ENCODE measurements at places on chromosomes 6 and 20. TPM values are rescaled to one million over a fixed set of nuclear protein-coding genes. Genes with fewer than 3 reads are reported as not detected.

TRMT6 gene
- 18.4 TPM for total RNA-seq

GRCh38 chr6:168815229-168815628, 374.2 kb downstream of the SMOC2 start:
- no peak for DNase-seq

GRCh38 chr6:48959251-48960060, 503.6 kb downstream of the MMUT start:
- no peak for DNase-seq

TFAP2D gene
- not detected for total RNA-seq

DNA sequence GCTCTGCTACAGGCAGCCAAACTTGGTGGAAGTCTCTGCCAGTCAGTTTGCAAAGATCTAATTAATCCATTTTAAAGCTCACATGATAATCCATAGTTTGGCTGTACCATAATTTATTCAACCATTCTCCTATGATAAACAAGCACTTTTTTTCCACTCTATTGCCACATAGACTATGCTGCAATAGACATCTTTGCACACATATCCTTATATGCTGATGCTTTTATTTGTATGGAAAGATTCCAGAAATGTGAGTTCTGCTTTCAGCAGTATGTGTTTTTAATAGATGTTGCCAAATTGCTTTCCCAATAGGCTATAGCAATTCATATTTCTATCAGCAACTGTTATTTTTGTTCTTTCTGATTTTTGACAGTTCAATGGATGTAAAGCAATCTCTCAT, 628.0 kb downstream of the KIF16B start:
- DNase-seq, result no peak

GRCh38 chr20:38135271-38135650, 29.8 kb downstream of the TGM2 start:
- DNase-seq, result no peak

HNF4A gene
- not detected for total RNA-seq

DNA sequence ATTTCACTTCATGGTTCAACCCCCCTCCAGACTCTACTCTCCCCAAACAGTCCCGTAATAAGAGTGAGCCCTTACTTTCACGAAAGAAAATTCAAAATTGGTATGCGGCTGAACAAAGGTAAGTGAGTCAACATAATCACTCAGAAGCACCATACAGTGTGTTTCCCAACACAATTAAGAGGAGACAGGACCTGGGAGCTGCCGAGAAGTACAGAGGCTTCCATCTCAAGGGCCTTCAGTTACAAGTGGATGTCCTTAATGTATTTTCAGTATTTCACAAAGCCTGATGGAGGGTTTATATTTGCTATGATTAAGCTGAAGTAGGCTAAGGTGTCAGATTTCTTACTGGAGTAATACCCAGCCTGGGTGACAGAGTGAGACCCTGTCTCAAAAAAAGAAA, 51.1 kb downstream of the MYO6 start:
- DNase-seq, result no peak

GRCh38 chr20:58714923-58715351, 22.3 kb downstream of the NPEPL1 start:
- peak; percentile 3 for DNase-seq

DNA sequence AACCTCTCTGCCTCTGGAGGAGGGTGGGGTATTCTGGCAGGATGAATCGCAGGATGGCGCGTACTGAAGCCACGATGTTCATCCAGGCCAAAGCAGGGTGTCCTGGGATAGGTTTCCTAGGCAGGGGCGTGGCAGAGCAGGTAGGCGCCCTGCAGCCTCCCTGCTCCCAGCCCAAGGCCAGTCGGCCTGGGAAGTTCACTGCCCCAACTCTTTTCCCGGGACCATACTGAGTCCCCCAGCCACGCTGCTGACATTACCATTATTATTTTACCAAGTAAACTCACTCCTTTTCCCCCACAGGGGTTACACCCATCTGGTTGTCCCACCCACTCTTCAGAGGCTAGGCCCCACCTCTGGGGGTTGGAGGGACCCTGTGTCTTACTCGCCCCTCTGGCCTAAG, 21.8 kb downstream of the SDCBP2 start:
- DNase-seq, result no peak

- DNase-seq, result no peak
These were observed 454.5 kb upstream of the JAG1 start for GRCh38 chr20:11128220-11128718.

DNA sequence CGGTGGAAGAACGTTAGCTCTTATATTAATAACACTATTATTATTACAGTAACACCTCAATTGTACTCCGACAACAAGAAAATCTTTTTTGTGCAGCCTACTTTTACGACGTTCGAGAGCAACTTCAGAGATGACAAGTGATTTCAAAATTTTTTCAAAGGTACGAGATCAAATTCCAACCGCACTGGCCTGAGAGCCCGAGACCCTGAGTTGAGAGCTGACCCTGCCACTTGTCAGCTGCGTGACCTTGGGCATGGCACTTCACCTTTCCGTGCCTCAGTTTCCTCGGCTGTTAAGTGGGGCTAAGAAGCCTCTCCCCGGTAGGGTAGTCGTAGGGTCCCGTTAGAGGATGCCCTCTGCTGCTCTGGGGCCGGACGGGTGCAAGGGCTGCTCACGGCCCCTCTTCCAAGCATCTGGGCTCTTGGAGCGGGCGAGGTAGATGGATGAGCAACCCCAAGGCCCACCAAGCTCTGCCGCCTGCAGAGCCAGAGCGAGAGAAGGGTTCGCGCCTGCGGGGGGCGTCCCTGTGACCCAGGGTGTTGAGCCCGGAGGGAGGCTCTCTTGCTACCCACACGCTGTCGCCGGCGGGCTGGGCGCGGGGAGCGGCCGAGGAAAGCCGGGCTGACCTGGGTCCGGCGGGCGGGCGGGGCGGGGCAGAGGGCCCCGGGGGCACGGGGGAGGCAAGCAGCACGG, 510 bp downstream of the NDRG3 start:
- no peak for DNase-seq

GRCh38 chr6:122736163-122736562, 43.4 kb upstream of the FABP7 start:
- no peak for DNase-seq

MYB gene
- 18.4 TPM for total RNA-seq

DNA sequence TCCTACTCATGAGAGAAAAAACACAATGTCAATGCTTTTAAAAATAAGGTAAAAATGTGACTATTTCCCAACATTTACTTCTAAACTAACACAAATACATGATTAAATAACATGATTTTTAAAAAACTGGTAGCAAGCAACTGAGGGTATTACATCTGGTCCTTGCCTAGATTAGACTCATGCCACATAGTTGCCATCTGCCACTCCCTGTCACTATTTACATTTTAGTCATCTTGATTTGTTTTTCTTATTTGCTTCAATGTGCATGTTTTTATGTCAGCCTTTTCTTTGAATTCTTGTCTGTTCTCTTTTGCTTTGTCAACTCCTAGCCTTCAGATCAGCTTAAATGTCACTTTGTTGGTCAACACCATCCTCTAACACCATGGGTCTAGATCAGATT, 207.0 kb upstream of the SIM1 start:
- no peak for DNase-seq

PCK1 gene
- total RNA-seq, result not detected

PDE7B gene
- total RNA-seq, result 3.1 TPM

VPS52 gene
- total RNA-seq, result 108 TPM

DPPA5 gene
- not detected for total RNA-seq

ADGRB3 gene
- total RNA-seq, result not detected

RFX6 gene
- total RNA-seq, result not detected

ZNF391 gene
- 5.7 TPM for total RNA-seq

GRCh38 chr6:54286141-54286540, 22.1 kb upstream of the TINAG start:
- DNase-seq, result no peak

ID4 gene
- total RNA-seq, result not detected

GRCh38 chr6:5335020-5335419, 73.7 kb downstream of the FARS2 start:
- DNase-seq, result no peak

GNAS-AS1 gene
- total RNA-seq, result 2.0 TPM

GRCh38 chr6:11425876-11426275, 111.7 kb upstream of the TMEM170B start:
- DNase-seq, result no peak

Data from naive thymus-derived CD4-positive, alpha-beta T cell (primary cell).